ENCODE measurements at places on chromosomes 16 and 17.

DNA sequence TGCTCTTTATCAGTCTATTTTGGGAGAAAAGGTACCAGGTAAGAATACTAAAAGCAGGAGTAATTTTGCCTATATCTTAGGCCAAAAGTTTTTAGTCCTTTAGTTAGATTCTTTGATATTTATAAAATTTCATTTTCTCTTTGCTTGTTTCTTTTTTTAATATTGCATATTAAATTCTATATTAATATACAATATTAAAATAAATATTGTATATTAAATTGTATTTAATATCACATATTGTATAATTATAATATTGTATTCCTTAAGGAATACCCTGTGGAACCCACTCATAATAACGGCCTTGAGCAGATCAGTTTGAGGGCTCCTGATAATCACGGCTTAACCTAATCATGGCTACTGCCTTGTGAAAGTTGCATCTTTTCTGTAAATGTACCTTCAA, 1.9 kb downstream of the CEP95 start:
- DNase-seq: no peak

- DNase-seq: no peak
Measured at GRCh38 chr16:49724774-49725173, 131.1 kb downstream of the ZNF423 start.

DNA sequence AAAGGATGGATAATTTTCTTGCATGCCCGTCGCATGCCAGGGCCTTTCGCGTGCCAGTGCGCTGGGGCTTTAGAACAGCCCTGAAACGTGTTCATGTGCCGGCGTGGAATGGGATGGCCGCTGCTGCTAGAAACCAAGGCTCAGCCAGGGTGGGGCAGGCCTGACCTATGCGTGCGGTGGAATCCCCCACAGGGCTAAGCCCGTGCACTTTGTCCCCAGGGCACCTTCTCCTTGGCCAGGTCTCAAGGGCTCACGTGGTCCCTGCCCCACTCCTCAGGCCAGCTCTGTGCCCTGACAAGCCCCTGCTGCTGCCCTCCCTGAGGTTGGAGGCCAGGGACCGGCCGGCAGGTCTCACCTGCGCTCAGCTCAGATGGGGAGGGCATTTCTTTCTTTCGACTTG, 13.1 kb upstream of the RNF213 start:
- no peak for DNase-seq

DNA sequence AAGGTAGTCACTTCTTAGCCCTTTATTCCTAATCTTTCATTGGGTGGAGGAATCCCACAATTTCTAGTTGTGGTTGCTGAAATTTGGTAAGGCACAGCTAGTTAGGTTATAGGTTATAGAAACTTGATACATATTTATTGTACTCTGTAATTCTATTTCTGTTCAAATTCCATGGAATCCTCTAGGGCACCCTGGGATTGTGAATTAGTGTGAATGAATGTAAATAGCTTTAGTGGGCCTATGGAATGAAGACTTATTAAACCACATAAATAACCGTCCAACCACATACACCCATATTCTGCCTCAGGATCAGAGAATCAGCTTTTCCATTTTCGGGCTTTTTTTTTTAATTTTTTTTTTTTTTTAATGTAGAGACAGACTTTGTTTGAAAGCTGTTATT, 9.2 kb downstream of the TANC2 start:
- DNase-seq: no peak

DNA sequence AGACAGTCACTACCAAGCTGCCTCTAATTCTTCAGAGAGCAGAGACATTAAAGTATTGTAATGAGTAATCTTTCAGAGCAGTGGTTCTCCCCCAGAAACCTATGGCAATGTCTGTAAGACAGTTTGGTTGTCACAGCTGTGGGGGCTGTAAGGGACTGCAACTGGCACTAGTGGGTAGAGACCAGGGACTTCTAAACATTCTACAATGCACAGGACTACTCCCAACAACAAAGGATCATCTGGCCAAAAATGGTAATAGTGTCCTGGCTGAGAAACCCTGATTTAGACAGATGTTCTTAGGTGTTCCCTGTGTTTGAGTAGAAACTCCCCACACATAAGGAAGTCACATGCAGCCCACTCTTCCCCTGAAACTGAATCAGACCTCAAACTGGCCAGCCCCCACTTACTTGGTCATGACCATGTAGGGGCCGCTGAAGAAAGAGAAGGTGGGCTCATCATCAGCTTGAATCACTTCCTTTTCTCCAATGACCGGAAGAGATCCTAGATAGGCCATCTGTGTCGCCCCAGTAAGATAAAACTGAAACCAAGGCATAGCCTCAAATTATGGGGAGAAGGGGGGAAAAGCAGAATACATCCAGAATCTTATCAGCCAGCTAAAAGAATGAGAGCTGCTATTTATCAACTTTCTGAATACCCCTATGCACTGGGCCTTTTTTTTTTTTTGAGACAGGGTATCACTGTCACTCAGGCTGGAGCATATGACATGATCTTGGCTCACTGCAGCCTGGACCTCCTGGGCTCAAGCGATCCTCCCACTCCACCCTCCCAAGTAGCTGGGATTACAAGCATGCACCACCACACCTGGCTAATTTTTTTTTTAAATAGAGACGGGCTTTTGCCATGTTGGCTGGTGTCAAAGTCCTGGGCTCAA, 75.8 kb downstream of the TEX14 start:
- DNase-seq: no peak

- DNase-seq: no peak
Measured at GRCh38 chr17:39604911-39605491, 2.7 kb downstream of the NEUROD2 start.

- DNase-seq: no peak
Measured at GRCh38 chr17:82668631-82669099, 20.4 kb upstream of the WDR45B start.

GRCh38 chr16:25691519-25692091, at the start of gene HS3ST4:
Gene HS3ST4, plus strand, starts transcription at chr16:25691959.
- DNase-seq: no peak

GRCh38 chr17:596287-596686, 118.4 kb downstream of the VPS53 start:
- DNase-seq: no peak

DNA sequence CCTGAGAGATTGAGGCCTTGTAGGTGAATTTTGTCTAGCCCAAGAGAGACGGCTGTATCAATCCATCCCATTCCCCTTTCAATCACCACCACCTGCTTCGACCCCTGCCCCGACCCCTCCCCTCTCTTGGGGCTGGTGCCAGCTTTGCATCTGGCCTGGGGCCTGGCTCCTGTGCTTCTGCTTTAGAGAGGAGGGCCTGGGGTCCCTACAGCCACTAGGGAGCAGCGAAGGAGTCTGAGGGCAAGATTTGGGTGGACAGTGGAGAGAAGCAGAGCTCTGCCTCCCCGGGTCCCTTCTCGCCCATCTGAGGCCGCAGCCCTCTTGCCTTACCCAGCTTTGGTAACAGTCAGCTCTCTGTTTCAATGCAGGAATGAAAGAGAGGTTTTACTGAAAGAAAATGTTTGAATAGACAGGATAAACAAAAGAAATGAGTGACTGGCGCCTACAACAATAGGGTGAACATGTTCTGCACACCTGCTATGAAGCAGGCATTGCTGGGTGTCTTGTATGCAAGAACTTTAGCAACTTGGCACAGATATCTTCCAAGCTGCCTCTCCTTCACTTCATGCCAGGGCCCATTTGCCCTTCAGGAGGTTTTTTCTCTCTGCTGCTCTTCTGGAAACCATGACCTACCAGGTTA, 57.4 kb downstream of the SLC47A1 start:
- no peak for DNase-seq

- no peak for DNase-seq
Measured at GRCh38 chr16:72997141-72997542, 50.8 kb downstream of the ZFHX3 start.

- no peak for DNase-seq
Measured at GRCh38 chr16:89924925-89925307, 1.8 kb downstream of the TUBB3 start.

- DNase-seq: no peak
Measured at GRCh38 chr16:47056688-47057629, 83.5 kb upstream of the DNAJA2 start.

DNA sequence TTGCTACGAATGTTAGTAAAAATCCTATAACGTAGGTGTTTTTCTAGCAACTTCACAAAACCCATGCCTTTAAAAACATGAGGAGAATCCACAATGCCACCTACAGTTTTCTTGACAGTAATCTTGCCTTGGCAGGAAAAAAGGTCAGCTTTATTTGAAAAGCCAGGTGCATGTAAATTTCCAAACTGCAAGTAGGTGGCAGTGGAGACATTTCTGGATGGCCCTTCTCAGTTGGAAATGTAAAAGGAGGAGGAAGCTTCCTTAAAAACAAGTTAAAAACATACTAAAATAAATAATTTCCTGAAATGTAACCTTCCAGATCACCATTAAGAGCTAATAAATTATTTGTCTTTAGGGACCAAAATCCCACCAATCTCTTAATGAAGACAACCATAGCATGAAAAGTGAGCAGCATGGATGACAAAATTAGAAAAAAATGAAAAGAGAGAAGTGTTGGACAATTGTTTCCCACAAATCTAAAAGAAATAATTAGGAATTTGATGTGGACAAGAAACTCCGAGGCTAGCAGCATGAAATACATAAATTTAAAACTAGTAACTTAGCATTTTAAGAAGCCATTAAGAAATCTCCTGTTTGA, 152.2 kb downstream of the SNX11 start:
- peak; percentile 31 for DNase-seq
